ENCODE measurements at places on chromosomes 1 and 21.

DNA sequence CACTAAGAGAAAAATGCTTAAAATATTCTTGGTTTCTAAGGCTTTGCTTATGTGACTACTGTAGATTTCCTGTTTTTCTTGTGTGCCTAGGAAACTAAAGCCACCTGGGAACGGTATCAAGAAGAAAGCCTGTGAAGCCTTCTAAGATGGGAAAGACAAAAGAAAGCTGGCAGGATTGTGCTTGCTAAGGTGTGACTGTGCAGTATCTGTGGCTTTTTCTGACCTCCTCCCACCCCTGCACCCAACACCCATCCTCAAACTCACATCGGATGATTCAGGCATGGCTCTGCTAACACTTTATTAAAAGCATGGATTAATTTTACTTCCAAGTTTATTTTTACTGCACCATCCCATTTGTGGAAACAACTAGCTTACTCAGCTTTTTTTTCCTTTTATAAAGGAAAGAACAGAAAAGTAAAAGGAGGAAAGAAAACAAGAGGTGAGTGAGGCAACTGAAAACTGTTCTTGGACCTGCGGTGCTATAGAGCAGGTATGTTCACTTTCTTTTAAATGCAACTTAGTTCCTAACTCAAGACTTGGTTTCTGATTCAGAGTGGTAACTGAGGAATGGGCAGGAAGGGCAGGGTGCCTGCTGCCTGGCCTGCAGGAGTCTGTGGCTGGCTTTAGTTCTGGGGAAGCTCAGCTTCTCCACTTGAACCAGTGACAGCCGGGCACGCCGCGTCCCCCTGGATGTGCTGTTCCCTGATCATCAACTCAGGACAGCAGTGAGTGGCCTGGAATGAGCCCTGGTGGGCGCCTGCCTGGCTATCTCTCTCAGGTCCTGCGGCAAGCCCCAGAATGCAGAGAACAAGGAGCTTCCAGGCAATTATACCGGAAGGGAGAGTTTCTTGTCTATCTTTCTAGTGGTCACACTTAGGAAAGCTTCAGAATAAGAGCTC, at the start of gene GBP6:
Gene GBP6 (plus strand): TSS at position 422 of the 899 bp plus-strand sequence. CDS start 4,493 bp downstream, outside the sequence.
- no peak for DNase-seq

DNA sequence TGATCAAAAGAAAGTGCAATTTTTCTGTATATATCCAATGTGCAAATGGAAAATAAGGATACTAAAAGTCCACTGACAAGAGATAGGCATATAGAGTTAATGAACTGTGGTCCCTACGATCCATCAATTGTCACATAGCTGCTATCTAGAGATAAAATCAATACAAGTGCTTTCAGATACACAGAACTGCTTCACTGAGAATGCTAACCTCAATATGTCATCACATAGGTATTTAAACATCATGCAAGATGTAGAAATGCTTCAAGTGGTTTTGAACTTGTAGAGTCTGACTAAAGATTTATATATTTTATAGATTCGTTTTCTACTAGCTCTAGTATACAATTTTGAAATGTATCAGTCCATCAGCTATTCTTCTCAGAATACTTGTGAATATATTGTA, 1604.7 kb downstream of the PLA2G4A start:
- peak; percentile 63 for DNase-seq

GRCh38 chr1:19310720-19311502, 1.0 kb downstream of the AKR7A2 start:
- peak; percentile 33 for DNase-seq

DNA sequence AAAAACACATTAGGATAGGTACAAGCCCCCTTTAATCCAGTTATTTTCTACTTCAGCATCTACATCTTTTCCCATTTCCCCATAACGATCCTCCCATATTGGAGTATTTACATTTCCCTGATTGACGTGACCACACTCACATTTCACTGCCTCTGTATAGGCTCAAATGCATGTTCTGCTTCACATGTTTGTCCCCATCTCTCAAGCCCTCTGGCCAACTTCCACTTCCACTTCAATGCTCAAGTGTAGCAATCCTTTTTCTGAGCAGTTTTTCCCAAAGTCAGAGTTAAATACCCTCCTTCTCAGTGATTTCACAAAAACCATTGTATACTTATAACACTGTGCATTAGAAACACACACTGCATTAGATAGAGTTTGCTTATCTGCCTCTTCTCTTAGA, 61.8 kb upstream of the TTLL7 start:
- no peak for DNase-seq

DNA sequence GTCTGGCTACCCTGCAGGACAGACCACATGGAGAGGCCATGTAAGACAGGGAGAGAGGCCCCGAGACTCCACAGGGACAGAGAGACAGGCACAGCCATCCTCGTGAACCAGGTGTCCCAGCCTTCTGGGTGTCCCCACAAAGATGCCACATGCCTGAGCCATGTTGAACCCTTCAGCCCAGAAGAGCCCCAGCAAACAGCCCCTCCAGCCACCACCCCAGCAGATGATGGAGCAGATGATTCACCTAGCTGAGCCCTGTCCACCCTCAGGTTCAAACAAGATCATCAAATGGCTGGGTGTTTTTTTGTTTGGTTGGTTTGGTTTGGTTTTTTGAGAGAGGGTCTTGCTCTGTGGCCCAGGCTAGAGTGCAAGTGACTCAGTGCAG, 78.7 kb downstream of the DHRS3 start:
- DNase-seq: no peak

GRCh38 chr1:112074711-112075110, 85.2 kb upstream of the KCND3 start:
- DNase-seq: no peak

- no peak for DNase-seq
Measured at GRCh38 chr1:171904778-171905450, 63.6 kb downstream of the DNM3 start.

DNA sequence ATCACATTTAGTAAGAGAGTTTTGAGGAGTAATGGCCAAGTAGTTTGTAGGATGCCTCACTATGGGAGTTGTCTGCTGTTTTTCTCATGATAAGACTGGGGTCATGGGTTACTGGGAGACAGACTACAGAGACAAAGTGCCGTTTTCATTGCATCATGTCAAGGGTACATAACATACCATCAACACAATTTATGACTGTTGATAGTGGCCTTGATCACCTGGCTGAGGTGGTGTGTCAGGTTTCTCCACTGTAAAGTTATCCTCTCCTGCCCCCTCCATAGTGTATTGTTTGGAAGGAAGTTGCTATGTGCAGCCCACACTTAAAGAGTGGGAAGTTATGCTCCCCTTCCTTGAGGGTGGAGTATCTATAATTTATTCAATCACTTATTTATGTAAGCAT, 263.5 kb upstream of the POU3F1 start:
- DNase-seq: no peak

DNA sequence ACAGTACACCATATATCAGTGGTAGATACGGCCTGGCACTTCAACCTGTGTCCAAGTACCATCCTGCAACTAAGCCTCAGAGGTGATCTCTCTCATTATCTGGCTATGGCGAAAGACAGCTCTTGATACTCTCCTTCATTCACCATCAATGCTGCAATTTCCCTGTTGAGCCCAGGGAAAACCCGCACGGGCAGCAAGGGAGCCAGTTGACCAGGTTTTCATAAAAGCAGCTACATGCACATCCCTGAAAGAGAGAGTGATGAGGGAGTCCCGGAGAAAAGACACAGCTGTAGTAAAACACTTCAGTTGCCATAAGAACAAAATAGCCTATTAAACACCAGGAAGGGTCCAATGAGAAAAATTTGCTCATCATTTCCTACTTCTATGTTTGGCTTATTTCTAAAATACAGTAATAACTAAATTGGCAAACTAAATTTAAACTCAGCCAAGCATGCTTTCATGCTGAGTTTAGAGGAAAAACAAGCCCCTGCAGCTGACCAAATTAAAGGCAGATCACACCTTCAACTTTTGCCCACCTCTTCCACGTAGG, 68.3 kb downstream of the CAPZB start:
- no peak for DNase-seq

- peak; percentile 89 for DNase-seq
Measured at GRCh38 chr1:165903672-165904071, 76.3 kb downstream of the UCK2 start.

DNA sequence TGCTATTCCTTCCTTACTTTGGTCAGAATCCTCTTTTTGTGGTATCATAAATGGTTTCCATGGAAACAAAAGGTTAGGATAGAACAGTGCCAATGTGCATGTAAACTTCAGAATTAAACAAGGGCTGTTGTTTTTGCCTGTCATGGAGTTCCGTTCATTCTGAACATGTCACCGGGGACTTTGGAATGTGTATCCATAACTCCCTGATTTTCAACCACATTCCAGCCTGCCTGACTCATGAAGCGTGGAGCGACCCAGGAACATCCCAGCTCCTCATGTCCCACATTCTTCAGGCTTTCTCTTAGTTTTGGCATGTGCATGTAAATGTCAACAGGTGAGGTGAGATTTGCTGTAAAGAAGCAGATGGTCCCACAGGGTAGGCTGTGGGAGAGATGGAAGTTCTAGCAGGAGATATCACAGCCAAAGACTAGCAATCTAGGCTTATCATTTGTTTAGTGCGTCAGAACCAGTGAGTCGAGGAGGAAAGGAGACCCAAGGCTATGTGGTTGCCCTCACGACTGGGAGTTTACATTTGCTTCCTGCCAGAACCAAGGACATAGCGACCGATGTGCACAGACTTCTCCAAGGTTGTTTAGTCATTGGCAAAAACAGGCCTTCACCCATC, 23.0 kb upstream of the DNAJC11 start:
- peak; percentile 94 for DNase-seq

GRCh38 chr1:228935198-228935663, 200.0 kb downstream of the RHOU start:
- no peak for DNase-seq

GRCh38 chr1:196951711-196952394, 8.3 kb downstream of the CFHR2 start:
- DNase-seq: peak; percentile 8
